CD4-positive, alpha-beta T cell treated with Interleukin-1 beta for 1 hour (primary cell): ENCODE measurements at places on chromosomes 16 and 17.
A peak's percentile ranks its signal among the peaks of the same experiment; 100 is the strongest.

GRCh38 chr17:43917016-43917347, 9.6 kb upstream of the MPP2 start:
- no peak for DNase-seq

GRCh38 chr16:24015923-24016322, 180.1 kb downstream of the PRKCB start:
- DNase-seq, result no peak

- DNase-seq, result no peak
Measured at GRCh38 chr16:19709381-19710136, 8.5 kb downstream of the KNOP1 start.

- DNase-seq, result no peak
Measured at GRCh38 chr16:74724820-74725549, 24.3 kb upstream of the MLKL start.

DNA sequence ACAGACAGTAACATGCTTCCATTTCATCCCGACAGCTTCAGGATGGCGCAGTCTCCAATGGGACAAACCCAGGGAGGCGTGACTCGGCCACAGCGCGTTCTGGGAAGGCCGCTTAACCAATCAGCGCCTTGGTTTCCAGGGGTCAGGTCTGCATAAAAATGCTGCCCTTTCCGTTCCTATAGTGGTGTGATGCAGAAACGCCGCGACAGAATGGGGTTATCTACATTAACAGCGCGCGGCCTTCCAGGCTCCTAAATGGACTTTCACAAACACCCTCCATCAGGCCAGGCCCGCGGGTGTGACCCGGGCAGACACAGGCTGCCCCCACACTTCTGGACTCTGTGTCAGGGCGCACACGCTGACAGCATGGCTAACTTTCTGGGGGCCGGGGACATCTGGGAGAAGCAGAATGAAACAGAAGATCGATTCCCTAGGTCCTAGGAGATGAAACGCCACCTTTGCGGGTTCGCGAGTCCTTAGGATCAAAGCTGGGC, 792 bp downstream of the TMEM231 start:
- DNase-seq, result no peak

GRCh38 chr16:19710191-19710908, 7.7 kb downstream of the KNOP1 start:
- no peak for DNase-seq

DNA sequence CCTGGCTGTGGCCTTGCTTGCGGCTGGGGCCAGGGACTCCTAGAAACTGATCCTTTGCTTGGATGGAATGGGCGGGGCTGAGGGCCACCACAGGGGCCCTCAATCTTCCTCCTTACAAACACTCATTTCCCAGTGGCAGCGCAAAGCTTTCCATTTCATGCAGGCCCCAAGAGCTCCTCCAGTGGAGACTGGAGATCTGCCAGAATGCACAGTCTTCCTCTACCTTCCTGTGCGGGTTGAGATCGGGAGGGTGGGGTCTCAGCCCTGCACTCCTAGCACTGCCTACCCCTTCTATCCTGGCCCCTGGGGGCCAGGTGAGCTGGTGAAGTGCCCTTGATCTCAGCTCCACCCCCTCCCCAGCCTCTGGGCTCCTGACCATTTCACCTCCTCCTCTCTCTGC, 1.7 kb downstream of the NRN1L start:
- no peak for DNase-seq

GRCh38 chr16:57846078-57846697, 43.9 kb upstream of the KIFC3 start:
- no peak for DNase-seq

- no peak for DNase-seq
Measured at GRCh38 chr16:58187092-58187491, 10.8 kb downstream of the CSNK2A2 start.

- no peak for DNase-seq
Measured at GRCh38 chr16:3122926-3123570, 10.7 kb downstream of the ZNF205 start.

DNA sequence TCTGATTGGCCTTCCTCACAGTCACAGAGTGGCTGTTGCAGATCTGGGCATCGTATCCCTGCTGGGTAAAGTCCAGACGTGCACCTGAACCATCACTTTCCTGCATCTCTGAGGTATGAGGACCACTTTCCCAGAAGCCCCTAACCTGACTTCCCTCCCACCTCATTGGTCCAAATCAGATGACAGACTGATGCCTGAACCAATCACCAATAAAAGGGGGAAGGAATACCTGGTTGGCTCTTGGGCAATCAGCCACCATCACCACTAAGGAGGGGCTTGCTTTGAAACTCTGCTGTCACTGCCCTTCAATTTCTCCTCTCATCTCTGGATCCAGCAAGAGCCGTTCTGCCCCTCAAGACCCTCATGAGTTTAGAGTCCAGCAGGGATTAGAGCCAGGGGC, 13.6 kb upstream of the WFDC1 start:
- DNase-seq, result peak; percentile 10

GRCh38 chr17:27670791-27671590, 40.0 kb downstream of the LGALS9 start:
- no peak for DNase-seq

GRCh38 chr17:17851103-17852002, 14.6 kb upstream of the SREBF1 start:
- no peak for DNase-seq
